ENCODE measurements at places on chromosomes 7 and 10.
A peak's percentile ranks its signal among the peaks of the same experiment; 100 is the strongest.

- no peak for DNase-seq
These were observed 89.3 kb downstream of the CCNY start for GRCh38 chr10:35425595-35425994.

- no peak for DNase-seq
These were observed 89.7 kb upstream of the ZPBP start for GRCh38 chr7:50182759-50183158.

- no peak for DNase-seq
These were observed 167.2 kb upstream of the HGF start for GRCh38 chr7:81937091-81937490.

- no peak for DNase-seq
These were observed 25.5 kb upstream of the TRIM24 start for GRCh38 chr7:138434597-138435019.

DNA sequence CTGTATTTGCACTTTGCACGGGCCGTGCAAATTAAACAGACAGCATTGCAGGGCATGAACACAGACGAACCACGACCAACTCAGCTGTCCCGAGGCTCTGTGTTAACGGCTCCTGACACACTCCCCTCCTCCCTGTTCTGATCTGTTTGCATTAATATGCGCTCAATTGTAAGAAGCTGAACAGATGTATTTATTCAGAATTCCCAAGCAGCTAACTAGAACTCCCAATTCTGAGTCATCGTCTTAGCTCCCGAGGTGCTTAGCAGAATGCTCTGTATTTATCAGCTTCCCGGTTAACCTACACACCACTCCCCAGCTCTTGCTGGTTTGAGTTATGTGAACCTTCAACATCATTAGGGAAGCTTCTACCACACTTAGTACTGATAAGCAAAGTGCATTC, 286.4 kb downstream of the PTPRN2 start:
- no peak for DNase-seq

- DNase-seq, result no peak
These were observed 132.6 kb downstream of the CHRM2 start for GRCh38 chr7:137001041-137001440.

DNA sequence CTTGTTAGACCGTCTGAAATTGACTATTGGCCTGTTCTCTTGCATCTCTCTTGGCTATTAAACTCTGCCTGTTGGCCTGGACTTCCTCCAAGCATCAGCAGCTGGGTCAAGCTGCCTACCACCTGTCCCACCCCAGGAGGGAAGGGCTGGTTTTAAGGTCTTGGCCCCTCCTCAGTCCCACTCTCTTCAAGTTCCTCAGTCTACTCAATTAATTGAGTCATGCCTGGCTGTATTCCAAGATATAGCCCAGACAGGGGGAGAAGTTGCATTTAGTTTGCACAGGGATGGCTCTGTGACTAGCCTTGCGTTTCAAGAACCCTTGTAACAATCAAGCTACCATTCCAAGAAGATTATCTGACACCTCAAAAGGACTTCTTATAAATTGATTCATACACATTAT, 113.8 kb upstream of the GLI3 start:
- DNase-seq, result no peak

DNA sequence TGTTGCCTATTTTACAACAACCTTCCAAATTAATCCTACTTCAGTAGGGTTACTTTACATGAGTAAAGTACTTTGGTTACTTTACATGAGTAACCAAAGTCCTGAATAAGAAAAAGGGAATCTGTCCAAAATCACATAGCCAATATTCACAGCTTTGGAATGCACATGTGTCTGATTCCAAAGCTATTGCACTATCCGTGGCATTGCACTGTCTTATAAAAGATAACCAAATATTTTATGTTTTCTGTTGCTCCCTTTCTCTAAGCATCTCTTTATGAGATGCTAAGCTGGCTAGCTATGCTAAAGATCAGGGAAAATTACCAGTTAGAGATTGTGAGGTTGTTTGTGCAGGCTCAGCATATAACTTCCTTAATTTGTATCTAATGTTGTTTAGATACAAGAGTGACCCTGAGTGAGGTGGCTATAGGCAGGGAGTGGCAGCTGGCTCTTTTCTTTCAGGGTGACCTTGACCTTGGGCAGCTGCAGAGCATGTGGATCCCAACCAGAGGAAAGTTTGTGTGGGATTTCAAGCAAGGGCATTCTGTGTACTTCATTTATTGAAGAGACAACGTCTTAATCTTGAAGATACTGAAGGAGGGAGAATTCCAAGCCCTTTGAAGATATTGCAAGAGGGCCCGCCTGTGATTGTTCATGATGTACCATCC, 366.1 kb upstream of the ANKRD30A start:
- DNase-seq, result no peak

- DNase-seq, result no peak
These were observed 79.1 kb downstream of the VTI1A start for GRCh38 chr10:112526139-112526538.

- no peak for DNase-seq
These were observed 537 bp downstream of the FOXK1 start for GRCh38 chr7:4682621-4683042.

- DNase-seq, result no peak
These were observed 4.8 kb downstream of the ADCK2 start for GRCh38 chr7:140677496-140677895.

DNA sequence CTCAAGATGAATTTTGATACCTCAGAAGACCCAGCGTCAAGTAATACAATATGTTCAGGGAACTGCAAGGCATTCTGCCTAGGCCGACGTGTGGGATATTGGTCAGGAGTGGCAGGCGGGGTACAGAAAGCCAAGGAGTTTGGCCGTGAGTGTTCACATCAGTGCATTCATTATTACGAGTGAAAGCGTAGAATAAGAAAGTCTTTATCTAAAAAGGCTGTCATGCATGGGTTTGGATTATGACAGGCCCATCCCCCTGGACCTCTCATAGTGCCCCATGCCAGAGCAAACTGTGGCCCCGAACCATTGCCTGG, 7.5 kb downstream of the AIMP2 start:
- no peak for DNase-seq

GRCh38 chr10:132255489-132256344, 52.0 kb downstream of the STK32C start:
- no peak for DNase-seq

DNA sequence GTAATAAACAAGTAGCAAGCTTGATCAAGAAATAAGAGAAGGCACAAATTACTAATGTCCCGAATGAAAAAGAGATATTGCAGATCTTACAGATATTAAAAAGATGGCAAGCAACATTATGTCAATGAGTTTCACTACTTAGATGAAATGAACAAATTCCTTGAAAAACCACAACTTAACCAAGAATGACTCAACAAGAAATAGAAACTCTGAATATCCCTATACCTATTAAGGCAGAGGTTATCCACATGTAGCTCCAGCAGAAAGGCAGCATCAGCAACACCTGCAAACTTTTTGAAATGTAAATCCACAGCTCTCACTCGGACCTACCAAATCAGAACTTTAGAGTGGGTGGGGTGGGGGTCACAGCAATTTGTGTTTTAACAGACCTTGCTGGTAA, 33.6 kb downstream of the PDE1C start:
- no peak for DNase-seq

DNA sequence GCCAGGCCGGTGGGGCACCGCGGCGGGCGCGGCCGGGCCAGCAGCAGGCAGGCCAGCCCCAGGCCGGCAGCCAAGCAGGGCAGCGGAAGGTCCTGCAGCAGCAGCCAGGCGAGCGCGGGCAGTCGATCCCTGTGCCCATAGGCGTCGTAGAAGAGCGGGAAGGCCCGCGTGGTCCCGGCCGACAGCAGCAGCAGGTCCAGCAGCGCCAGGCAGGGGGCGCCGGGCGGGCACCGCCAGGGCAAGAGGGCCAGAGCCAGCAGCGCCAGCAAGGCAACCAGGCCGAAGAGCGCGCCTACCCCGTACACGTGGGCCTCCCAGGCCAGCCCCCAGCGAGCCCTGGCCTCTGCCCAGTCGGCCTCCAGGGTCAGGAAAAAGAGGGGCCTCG, 8.4 kb upstream of the RBM28 start:
- DNase-seq, result peak; percentile 20

GRCh38 chr7:132732321-132732865, 156.1 kb upstream of the PLXNA4 start:
- no peak for DNase-seq

All from stimulated activated CD4-positive, alpha-beta T cell treated with anti-CD3 and anti-CD28 coated beads, Interleukin-12 subunit alpha, Interleukin-12 subunit beta, amount 100 ng/mL, for 48 hours (primary cell).